Esophagus squamous epithelium (tissue), 5 donors: ENCODE measurements at places on chromosomes 3 and 15.

DNA sequence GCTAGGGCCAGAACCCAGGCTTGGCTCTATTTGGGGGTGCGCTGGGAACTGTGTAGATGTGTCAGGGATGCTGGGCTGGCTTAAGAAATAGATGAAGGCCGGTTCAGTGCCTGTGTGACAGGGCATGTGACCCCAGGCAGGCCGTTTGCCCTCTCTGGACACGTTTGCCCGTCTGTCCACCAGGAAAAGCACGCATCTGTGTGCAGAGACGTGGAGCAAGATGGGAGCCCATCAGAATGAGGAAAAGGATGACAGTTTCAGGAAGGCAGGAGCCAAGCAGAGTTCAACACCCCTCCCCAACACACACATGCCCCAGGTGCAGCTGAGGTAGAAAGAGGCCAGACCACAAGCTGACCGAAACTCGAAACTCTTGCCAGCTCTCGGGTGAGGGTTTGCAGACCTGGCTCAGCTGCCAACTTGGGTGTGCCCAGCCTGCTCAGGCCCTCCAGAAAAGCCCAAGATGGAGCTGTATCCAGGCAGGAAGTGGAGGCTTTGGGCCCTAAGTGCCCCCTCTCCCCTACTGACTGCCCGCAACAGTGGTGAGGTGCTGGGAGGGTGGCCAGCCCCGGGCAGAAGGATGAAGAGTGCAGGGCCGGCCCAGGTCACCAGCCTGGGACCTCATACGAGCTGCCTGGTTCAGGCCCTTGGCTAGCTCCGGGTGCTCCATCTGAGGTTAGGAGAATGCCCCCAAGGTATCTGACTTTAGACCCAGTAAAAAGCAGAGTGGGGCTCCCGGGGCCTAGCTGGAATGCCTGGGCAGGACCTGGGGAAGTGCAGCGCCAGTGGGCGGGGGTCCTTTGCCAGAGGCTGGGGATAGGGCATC is 10.2 kb upstream of the MESP1 start:
- no peak for DNase-seq

DNA sequence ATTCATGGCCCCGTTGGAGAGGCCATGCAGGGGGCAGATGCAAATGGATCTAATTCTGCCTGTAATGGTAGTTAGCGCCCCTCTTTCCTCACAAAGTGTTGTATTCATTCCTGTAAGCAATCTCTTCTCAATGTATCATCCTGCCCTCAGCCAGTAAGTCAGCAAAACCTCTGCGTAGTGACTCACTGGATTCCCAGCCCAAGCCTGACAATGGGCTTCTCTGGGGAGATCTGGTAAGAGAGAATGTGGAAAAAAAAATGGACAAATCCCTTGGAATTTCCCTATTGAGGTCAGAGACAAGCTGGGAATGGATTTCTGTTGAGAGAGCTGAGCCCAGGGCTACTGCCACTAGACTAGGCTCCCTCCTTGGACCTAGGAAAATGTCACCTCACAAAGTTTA is 25.4 kb downstream of the ADPGK start:
- DNase-seq, result no peak

DNA sequence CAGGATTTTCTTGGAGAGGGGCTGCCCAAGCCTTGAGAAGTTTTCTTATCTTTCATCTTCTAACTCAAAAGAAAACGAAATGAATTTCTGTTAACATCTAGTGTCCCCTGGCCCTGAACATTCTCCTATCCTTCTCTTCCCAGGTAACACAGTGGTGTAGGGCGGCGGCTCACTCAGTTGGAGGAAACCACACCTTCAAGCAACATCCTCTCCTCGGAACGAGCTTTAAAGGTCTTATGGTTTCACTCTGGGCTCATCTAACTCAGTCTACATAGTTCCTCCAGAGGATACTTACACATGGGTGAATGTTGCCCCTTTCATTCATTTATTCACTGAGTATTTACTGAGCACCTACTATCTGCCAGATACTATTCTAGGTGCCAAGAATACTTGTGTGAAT is 31.0 kb upstream of the KLHL6 start:
- no peak for DNase-seq

- no peak for DNase-seq
Observed at GRCh38 chr15:41713047-41713446, 52.8 kb downstream of the MGA start.

DNA sequence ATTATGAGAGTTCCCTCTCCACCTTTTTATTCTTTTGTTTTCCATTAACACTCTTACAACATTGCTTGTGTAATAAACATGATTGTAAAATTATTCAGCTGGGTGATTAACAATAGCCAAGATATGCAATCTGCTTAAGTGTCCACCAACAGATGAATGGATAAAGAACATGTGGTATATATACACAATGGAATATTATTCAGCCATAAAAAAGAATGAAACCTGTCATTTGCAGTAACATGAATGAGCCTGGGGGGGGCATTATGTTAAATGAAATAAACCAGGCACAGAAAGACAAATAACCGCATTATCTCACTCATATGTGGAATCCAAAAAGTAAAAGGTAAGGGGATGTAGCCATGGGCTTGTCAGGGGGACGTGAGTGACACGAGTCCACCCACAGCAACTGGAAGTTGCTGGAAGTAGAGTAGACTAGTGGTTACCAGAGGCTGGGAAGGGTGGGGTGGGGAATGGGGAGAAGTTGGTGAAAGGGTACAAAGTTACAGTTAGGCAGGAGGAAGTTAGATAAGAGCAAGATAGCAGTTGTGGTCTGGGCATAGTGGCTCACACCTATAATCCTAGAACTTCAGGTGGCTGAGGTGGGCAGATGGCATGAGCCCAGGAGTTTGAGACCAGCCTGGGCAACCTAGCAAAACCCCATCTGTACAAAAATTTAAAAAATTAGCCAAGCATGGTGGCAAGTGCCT is 28.7 kb upstream of the CD47 start:
- no peak for DNase-seq

DNA sequence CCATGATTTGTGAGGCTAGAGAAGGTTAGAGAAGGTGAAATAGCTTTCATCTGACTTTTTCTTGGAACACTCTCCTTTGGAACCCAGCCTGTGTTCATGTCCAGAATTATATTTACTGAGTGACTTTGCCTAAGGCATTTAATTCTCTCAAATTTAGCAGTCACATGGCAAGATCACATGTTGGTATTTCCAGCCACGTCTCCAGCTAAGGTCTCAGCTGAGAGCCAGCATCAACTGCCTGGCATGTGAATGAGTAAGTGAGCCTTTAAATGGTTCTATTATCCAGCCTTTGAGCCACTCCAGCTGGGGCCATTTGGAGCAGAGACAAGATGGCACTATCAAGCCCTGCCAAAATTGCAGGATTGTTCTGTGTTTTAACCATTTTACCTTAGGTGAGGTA is 130.2 kb upstream of the SGO1 start:
- DNase-seq, result no peak

DNA sequence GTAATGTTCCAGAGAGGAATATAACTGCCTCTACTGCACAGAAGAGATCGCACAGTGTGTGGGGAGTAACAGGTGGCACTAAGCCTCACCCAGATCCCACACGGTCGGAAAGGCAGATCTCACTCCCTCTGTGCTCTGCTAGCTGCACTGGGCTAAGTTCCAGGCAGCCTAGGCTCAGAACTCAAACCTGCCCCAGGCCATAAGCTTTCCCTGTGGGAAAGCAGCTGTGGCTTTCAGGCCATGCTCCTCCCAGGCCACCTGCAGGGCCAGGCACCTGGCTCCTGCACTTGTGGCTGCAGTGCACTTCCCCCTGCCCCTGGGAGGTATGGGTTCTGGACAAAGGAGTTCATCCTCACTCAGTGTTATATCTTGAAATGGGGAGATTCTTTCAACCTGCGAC is 27.5 kb downstream of the PCCB start:
- no peak for DNase-seq

DNA sequence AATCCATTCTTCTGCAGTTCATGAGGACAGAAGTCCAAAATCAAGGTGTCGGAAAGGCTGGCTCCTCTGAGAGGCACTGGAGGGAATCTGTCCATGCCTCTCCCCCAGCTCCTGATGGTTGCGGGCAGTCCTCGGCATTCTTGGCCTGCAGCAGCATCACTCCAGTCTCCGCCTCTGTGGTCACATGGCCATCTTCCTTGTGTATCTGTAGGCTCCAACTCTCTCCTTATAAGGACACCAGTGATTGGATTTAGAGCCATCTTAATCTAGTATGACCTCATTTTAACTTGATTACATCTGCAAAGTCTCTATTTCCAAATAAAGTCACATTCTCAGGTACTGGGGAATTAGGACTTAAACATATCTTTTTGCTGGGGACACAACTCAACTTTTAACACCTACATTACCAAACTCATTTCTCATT is 56.0 kb upstream of the FLNB start:
- DNase-seq, result no peak

GRCh38 chr3:25041871-25042584 is 386.0 kb upstream of the RARB start:
- DNase-seq, result no peak

- no peak for DNase-seq
Observed at GRCh38 chr3:193780810-193781478, 187.9 kb downstream of the OPA1 start.

GRCh38 chr3:58355179-58355578 is 22.5 kb downstream of the PXK start:
- no peak for DNase-seq

GRCh38 chr3:125214738-125215137 is 2.2 kb upstream of the SLC12A8 start:
- DNase-seq, result no peak

DNA sequence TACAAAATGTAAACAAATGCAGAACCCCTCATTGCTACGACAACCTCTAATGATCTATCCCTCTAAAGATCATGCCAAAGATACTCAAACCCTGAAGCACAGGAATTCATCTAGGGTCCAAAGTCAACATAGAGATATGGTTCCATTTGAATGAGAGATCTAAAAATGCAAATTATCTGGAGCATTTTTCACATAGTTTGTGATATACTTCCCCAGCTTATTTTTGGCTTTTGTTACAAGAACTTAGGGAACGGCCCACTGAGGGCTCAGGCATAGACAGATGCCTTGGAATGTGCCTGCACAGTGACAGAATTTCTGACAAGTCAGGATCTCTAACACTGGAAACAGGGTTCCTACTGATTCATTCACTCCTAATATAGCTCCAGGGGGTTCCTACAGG is 258.9 kb upstream of the THBS1 start:
- no peak for DNase-seq

- DNase-seq, result no peak
Observed at GRCh38 chr15:70505411-70505919, 257.9 kb downstream of the UACA start.

GRCh38 chr3:62335196-62335595 is 38.2 kb downstream of the FEZF2 start:
- DNase-seq, result no peak

GRCh38 chr3:72724070-72724469 is 124.2 kb downstream of the SHQ1 start:
- no peak for DNase-seq

GRCh38 chr3:101042996-101043686 is 49.9 kb upstream of the ABI3BP start:
- no peak for DNase-seq

DNA sequence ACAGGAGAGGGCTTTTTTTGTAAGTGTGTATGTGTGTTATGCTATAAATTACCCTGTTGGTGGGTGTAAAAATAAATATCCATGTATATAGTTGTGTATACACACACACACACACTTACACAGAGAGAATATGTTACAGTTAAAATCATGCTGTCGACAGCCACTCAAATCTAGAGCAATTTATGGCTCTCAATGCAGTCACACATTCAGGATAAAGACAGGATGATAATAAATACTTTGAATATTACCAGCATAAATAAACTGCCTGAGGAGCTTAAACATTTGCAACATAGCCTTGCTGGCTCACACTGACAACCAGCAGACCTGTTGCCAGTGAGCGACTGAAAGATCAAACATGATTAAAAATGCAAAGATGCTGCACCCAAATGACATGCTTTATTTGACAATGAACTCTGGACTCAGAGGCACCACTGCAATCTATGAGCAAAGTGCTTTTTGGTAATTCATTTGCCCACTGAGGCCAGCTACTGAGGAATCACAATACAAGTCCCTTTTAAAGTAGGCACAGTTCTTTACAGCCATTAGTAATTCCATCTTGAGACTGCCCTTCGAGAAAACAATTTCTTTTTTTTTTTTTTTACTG is 458.9 kb downstream of the FHIT start:
- no peak for DNase-seq

- DNase-seq, result no peak
Observed at GRCh38 chr3:120770891-120771290, 28.3 kb downstream of the GTF2E1 start.

DNA sequence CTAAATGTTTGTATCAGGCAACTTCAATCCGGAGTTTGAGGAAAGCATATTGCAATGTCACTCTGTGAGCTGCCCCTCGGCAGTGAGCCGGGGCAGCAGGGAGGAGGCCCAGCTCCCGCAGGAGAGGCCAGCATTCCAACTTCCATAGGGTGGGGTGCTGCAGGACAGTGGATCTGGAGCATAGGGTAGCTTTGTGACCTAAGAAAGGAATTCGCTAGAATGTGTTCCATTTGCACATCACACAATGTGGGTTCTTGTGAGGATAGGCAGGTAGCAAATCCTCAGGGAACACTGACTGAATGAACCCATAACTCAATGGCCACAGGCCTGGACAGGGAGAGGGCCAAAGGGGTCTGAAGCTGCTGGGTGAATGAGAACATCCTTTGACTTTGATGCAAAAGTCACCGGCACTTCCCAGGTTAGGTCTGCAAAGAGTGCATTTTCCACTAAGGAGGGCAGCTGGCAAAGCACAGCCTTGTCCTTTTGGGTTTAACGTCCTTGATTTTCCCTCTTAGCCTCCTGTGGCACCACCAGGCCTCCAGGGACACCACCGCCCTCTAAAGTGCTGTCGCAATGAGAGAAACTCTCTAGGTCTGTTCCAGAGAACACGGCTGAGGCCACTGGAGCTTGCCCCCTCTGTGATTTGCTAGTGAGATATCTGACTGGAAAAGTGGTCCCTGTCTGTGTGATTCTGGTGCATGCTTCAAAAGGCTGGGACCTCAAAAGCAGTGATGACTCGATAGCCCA is 36.2 kb downstream of the GABRB3 start:
- no peak for DNase-seq
